ENCODE measurements at places on chromosomes 5 and 9.

DNA sequence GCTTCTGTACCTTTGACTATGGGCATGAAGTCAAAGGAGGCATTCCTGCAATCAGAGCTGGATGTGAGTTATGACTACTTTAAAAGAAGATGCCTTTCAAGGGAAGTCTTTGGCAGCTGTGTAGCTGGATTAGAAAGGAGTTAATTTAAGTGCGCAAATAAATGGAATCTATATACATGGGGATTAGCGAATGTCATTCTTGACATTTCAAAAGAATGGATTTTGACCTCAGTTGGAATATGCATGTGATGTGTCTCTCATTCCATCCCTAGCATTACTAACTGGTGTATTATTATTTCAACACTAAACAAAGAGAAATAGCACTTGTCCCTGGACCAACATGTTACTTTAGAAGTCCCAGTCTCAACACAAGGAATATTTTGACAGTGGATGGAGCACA, 359.6 kb upstream of the SLC24A2 start:
- no peak overlapping the region for H3K27ac ChIP-seq
- H3K4me1 ChIP-seq, result peaks cover 2% of the 10 kb centered on the region
- no peaks in the 10 kb centered on the region for H3K27me3 ChIP-seq
- H3K36me3 ChIP-seq, result no peaks in the 10 kb centered on the region
- H3K4me3 ChIP-seq, result no peak overlapping the region

DNA sequence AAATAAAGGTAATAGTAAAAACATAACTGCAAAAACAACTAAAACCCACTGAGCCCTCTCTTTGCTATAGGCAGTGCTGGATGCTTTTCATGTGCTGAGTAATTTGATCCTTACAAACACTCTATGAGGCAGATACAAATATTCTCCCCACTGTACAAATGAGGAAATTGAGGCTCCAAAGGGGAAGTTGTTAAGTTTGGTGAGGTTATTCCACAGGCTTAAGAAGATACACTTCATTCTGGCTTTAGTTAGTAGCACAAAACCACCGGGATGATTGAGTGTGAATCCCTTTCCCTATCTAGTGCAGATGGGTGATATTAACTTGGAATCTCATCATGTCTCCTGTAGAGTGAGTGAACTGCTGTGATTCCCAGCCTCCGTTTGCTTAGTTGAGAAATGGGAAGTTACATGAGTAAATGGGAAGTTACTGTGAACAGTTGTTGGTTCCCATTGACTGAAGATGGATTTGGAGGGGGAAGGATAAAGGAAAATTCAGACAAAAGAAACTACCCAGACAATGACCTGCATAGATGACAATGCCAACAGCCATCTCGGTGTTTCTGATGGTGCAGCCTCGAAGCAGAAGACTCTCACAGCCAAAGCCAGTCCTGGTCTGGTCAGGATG, 208.3 kb downstream of the ATP10B start:
- H3K4me3 ChIP-seq, result no peak overlapping the region
- no peaks in the 10 kb centered on the region for H3K4me1 ChIP-seq
- H3K27ac ChIP-seq, result no peak overlapping the region
- DNase-seq, result no peak
- no peaks in the 10 kb centered on the region for H3K27me3 ChIP-seq

GRCh38 chr5:68823301-68823700, 270.5 kb upstream of the SLC30A5 start:
- no peak for DNase-seq
- H3K27me3 ChIP-seq, result no peaks in the 10 kb centered on the region
- no peaks in the 10 kb centered on the region for H3K36me3 ChIP-seq
- no peaks in the 10 kb centered on the region for H3K4me1 ChIP-seq

- no peak for DNase-seq
- H3K36me3 ChIP-seq, result no peaks in the 10 kb centered on the region
- no peak overlapping the region for H3K27ac ChIP-seq
- no peaks in the 10 kb centered on the region for H3K4me1 ChIP-seq
- no peak overlapping the region for H3K4me3 ChIP-seq
Measured at GRCh38 chr9:78707481-78707991, 410.6 kb downstream of the PSAT1 start.

GRCh38 chr5:136042665-136043121, 13.9 kb downstream of the TGFBI start:
- DNase-seq, result no peak
- H3K27me3 ChIP-seq, result no peaks in the 10 kb centered on the region
- no peak overlapping the region for H3K27ac ChIP-seq
- H3K4me1 ChIP-seq, result peaks cover 2% of the 10 kb centered on the region

DNA sequence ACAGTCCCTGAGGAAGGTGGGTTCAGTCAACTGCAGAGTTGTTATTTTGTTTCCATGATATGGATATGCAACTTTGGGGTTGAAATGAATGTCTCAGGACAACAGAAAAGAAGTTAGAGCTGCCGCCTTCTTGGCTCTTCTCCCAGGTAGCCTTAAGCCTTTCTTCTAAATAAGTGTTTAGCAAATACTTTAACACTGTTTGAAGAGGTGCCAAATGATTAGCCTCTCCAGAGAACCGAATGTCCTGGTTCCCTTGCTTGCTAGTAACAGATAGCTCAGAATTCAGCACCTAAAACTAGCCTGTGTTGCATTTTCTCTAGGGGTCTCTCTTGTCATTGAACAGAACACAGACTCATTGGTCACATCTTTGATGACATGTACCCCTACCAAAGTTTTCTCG, 127.7 kb upstream of the PIK3R1 start:
- H3K4me1 ChIP-seq, result peaks cover 2% of the 10 kb centered on the region
- no peak overlapping the region for H3K4me3 ChIP-seq
- H3K27ac ChIP-seq, result no peak overlapping the region
- H3K36me3 ChIP-seq, result no peaks in the 10 kb centered on the region
- H3K27me3 ChIP-seq, result no peaks in the 10 kb centered on the region

DNA sequence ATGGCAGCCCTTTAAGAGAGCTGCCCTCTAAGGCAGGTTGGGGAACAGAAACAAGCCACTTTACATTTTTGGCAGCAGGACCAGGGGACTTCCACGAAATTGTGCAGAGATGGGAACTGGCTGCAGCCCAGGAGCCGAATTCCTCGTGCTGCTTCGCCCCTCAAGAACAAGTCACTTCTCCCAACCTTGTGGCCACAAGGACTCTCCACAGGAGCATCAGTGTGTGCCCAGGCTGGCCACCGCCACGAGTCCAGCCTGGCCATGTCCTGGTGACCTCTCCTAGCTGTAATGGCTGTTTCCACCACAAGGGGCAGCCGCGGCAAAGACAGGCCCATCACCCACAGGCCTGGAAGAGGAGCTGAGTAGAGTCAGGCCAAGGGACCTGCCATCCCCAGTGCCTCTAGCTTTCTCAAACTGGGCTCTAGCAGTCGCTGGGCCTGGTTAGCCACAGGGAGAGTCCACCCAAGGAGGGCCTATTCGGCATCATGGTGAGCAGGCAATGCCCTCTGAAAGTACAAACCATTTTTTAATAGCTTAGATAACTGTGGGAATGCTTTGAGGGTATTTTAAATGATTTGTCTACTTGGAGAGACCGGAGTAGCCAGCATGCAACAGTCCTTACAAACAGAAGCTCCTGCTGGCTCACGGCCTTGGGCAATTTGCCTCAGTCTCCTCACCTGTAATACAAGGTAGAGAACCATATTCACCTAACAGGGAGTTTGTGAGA, 129.0 kb downstream of the COL23A1 start:
- DNase-seq, result peak; percentile 70
- no peak overlapping the region for H3K27ac ChIP-seq
- peaks cover 4% of the 10 kb centered on the region for H3K4me1 ChIP-seq

GRCh38 chr9:38178237-38178636, 109.2 kb upstream of the SHB start:
- no peak overlapping the region for H3K27ac ChIP-seq
- no peaks in the 10 kb centered on the region for H3K36me3 ChIP-seq
- H3K4me3 ChIP-seq, result no peak overlapping the region
- H3K27me3 ChIP-seq, result no peaks in the 10 kb centered on the region
- DNase-seq, result no peak
- no peaks in the 10 kb centered on the region for H3K4me1 ChIP-seq

DNA sequence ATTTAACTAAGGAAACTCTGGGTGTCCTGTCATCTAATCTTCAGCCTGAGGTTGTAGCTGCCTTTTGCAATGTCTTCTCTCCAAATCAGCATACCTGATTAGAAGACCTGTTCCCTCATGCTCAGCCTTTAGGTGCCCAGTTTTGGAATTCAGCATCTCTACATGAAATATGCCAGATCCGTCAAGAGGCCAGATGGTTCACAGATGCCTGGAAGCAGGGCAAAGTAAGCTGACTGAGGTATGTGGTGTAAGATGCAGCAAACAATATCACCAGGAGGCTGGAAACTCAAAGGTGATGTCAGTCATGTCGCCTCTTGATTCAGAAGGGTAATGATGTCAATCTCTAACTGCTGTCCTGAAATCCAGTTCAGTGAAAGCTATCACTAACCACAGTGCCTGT, 324.4 kb downstream of the PRELID2 start:
- no peaks in the 10 kb centered on the region for H3K4me1 ChIP-seq
- H3K4me3 ChIP-seq, result no peak overlapping the region
- H3K27me3 ChIP-seq, result no peaks in the 10 kb centered on the region
- no peak for DNase-seq

GRCh38 chr5:136106351-136107031, 26.2 kb upstream of the SMAD5 start:
- H3K4me3 ChIP-seq, result no peak overlapping the region
- DNase-seq, result no peak
- no peaks in the 10 kb centered on the region for H3K27me3 ChIP-seq

GRCh38 chr5:102511666-102512065, 12.9 kb upstream of the SLCO6A1 start:
- H3K27me3 ChIP-seq, result no peaks in the 10 kb centered on the region
- no peak overlapping the region for H3K27ac ChIP-seq
- no peak for DNase-seq
- no peak overlapping the region for H3K4me3 ChIP-seq
- H3K4me1 ChIP-seq, result no peaks in the 10 kb centered on the region
- H3K36me3 ChIP-seq, result no peaks in the 10 kb centered on the region

GRCh38 chr5:175343308-175343707, 100.7 kb downstream of the DRD1 start:
- no peak overlapping the region for H3K4me3 ChIP-seq
- no peak overlapping the region for H3K27ac ChIP-seq
- DNase-seq, result no peak
- no peaks in the 10 kb centered on the region for H3K27me3 ChIP-seq

- no peaks in the 10 kb centered on the region for H3K27me3 ChIP-seq
- peaks cover 2% of the 10 kb centered on the region for H3K4me1 ChIP-seq
- H3K4me3 ChIP-seq, result no peak overlapping the region
Measured at GRCh38 chr9:116990592-116990991, 303.5 kb downstream of the TRIM32 start.

- no peak overlapping the region for H3K4me3 ChIP-seq
- no peak for DNase-seq
- no peaks in the 10 kb centered on the region for H3K36me3 ChIP-seq
- H3K27ac ChIP-seq, result no peak overlapping the region
Measured at GRCh38 chr5:965604-966344, 42.8 kb upstream of the NKD2 start.

- peaks cover 1% of the 10 kb centered on the region for H3K36me3 ChIP-seq
- no peak overlapping the region for H3K27ac ChIP-seq
- no peaks in the 10 kb centered on the region for H3K27me3 ChIP-seq
- no peak for DNase-seq
Measured at GRCh38 chr9:77987081-77987656, 44.4 kb downstream of the GNAQ start.

GRCh38 chr5:174065528-174066197, 20.2 kb downstream of the NSG2 start:
- no peaks in the 10 kb centered on the region for H3K36me3 ChIP-seq
- no peaks in the 10 kb centered on the region for H3K27me3 ChIP-seq
- DNase-seq, result no peak
- H3K4me1 ChIP-seq, result no peaks in the 10 kb centered on the region

GRCh38 chr9:12702160-12702758, 9.1 kb downstream of the TYRP1 start:
- H3K27me3 ChIP-seq, result no peaks in the 10 kb centered on the region
- no peaks in the 10 kb centered on the region for H3K36me3 ChIP-seq
- DNase-seq, result peak; percentile 39
- H3K4me3 ChIP-seq, result no peak overlapping the region
- no peaks in the 10 kb centered on the region for H3K4me1 ChIP-seq

- H3K36me3 ChIP-seq, result no peaks in the 10 kb centered on the region
- H3K27me3 ChIP-seq, result peaks cover 27% of the 10 kb centered on the region
- no peak for DNase-seq
- no peak overlapping the region for H3K4me3 ChIP-seq
- no peak overlapping the region for H3K27ac ChIP-seq
- H3K4me1 ChIP-seq, result no peaks in the 10 kb centered on the region
Measured at GRCh38 chr5:43352131-43352530, 38.9 kb upstream of the HMGCS1 start.

DNA sequence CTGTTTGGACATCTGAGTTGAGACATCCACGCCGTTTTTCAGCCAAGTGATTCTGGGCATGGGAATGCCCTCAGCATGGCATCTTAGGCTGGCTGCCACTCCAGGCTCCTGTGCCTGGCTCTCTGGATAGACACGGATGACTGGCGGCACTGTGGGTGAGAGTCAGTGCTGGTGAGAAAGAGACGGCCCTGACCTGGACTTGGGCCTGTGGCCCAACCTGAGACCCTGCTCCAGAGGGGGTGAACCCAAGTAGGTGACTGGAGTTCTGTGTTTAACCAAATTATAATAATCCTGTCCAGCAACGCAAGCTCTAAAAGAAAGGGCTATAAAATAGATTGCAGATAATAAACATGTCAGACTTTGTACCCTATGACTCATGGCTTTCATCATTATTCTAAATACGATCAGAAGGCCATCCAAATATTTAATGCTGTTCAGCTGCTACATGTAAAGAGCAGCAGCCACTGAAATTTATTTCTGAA, 173.9 kb downstream of the HSPA4 start:
- no peak overlapping the region for H3K4me3 ChIP-seq
- H3K27me3 ChIP-seq, result no peaks in the 10 kb centered on the region
- no peak overlapping the region for H3K27ac ChIP-seq

DNA sequence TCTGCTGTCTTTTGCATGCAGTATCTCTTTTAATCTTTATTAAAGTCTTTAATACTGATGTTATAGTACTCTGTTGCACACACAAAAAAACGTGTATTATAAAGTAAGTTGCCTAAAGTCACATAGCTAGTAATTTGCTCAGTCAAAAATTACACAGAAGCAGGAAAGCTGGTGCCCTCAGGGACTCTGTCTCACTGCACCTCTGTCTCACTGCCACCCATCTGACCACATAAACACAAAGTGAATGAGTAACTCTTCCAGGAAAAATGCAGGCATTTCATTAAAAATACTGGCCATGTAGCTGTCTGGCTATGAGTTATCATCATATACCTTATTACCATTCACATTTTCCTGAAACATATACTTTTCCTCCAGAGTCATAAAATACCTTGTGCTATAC, 591.7 kb downstream of the CSNK1G3 start:
- no peak for DNase-seq
- no peaks in the 10 kb centered on the region for H3K36me3 ChIP-seq
- H3K27me3 ChIP-seq, result no peaks in the 10 kb centered on the region
- no peaks in the 10 kb centered on the region for H3K4me1 ChIP-seq
- no peak overlapping the region for H3K4me3 ChIP-seq
- no peak overlapping the region for H3K27ac ChIP-seq

DNA sequence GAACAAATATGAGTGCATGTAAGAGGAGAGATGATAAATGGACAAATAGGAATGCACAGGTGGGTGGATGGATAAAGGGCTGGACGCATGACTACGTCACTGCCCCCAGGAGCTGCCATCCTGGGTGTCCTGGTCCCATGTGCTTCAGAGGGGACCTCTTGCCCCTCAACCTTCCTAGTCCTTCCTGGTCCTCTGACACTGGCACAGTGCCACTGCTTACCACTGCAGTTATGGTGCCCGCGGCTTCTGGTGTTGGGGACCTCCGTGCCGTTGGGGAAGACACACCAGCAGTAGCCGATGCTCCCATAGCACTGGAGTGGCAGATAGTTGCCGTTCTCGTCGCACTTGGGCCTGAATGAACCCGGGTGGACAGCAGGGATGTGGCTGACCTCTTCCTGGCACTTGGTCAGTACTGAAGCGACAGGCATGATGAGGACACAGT, 9.8 kb downstream of the CD74 start:
- H3K4me3 ChIP-seq, result no peak overlapping the region
- no peak overlapping the region for H3K27ac ChIP-seq
- H3K4me1 ChIP-seq, result no peaks in the 10 kb centered on the region
- H3K27me3 ChIP-seq, result no peaks in the 10 kb centered on the region
- DNase-seq, result no peak

Data from neuronal stem cell (in vitro differentiated cells).